ENCODE measurements at places on chromosomes 2 and 18.

DNA sequence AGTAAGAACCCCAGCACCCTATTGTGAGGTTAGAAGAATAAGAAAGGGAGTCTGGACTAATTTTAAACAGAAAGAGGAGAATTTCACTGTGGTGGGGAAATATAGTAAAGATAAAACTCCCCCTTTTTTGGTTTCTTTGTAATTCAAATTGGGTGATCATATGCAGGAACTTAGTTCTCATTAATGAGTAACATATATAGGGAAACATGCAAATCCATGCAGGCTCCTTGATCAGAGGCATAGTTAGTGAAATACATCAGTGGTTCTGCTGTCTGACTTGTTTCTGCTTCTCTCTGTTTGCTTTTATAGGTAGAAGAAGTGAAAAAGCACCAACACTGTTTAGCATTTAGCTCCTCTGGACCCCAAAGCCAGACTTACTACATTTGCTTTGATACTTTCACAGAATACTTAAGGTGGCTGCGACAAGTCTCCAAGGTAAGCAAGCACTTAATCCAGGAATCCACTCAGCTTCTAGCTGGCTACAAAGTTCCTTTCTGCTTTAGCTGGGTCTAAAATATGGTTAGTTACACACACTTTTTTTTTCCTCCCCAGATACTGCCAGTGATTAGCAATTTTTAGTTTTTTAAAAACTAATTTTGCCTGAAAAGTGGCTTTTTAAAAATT, 123.2 kb downstream of the PHLPP1 start:
- no peak for DNase-seq

- DNase-seq = no peak
These were observed 22.9 kb downstream of the ITGAV start for GRCh38 chr2:186612555-186613440.

DNA sequence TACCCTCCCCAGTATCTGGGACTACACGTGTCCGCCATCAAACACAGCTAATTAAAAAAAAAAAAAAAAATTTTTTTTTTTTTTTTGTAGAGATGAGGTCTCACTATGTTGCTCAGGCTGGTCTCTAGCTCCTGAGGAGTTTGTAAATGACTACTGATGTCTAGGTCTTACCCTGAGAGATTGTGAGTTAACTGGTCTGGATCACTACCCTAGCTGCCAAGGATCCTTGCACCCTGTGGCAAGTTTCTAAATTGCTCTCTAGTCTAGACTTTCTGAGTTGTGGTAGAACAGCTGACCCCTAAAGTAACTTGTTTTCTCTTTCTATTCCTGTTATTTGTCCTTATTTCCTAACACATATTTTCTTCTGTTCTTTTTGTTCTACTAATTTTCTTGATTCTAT, 44.5 kb downstream of the ABHD3 start:
- no peak for DNase-seq

DNA sequence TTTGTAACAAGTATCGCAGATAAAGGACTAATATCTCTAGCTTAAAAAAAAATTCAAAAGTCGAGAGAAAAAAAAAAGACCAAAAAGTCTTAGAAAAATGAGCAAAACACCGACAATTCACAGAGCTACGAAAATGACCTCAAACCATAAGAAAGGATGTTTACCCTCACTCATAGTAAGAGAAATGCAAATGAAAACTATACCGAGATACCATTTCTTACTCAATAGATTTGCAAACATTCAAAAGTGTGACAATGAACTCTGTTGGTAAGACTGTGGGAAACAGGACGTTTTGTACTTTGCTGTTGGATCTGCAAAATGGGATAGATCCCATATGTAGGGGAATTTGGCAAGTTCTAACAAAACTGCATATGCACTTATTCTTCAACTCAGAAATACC, 39.9 kb upstream of the LDAH start:
- DNase-seq = no peak

- no peak for DNase-seq
These were observed 2.4 kb downstream of the MYL12B start for GRCh38 chr18:3264362-3264761.

GRCh38 chr2:133774654-133775015, 206.4 kb upstream of the NCKAP5 start:
- no peak for DNase-seq

DNA sequence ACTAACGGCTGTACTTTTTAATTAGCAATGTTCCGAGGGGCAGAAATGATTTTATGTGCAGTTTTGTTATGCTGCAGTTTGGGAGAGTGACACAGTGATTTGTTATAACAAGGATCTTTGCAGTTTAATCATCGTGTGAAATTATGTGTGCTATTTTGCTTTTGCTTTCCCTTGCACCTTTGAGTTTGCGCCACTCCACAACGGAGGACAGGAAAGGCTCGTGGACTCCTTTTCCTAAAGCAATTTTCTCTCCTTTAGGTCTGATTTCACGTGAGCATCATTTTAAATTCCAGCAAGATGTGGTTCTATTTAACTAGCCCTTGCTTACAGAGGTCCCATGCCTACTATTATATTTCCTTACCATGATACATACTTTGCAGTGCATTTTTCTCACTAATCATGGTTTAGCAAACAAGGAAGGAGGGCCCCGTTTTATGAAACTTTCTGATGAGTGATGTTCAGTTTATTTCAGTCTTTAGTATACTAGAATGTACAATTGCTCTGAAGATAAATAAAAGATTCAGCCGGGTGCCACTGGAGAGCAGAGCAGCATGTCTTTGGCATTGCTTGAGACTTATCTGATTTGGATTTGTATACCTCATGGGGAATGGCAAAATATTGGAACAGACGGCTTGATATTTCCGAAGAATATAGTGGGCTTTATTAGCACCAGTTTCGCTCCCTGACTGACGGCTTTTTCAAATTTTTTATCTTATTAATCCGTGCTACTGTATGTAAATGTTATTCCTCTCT, 528.2 kb upstream of the FANCL start:
- DNase-seq = no peak

DNA sequence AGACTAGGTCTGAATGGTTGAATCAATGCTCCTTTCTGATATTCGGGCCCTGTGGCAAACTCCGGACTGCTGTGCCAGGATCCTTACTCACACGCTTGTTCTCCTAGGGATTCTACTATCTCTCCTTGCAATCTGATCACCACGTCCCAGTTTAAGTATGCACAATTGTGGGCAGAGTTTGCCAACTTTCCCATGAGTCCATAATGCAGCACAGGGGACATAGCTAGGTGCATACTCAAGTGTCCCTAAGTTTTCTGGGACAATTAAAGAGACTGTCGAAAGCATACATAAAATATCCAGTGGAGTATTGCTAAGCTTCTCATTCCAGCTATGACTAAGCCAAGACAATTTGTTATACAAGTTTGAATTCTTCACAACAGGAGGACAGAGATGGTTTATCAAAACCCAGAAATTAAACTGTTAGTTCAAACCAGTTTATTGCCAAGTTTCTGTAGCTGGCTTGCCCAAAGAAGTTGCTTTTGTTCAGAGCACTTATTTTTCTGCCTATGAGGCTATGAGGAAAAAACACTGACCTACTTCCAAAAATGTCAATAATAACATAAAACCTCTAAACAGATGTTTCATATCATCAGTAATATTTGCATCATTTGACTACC, 136.1 kb downstream of the EXOC6B start:
- DNase-seq = no peak

DNA sequence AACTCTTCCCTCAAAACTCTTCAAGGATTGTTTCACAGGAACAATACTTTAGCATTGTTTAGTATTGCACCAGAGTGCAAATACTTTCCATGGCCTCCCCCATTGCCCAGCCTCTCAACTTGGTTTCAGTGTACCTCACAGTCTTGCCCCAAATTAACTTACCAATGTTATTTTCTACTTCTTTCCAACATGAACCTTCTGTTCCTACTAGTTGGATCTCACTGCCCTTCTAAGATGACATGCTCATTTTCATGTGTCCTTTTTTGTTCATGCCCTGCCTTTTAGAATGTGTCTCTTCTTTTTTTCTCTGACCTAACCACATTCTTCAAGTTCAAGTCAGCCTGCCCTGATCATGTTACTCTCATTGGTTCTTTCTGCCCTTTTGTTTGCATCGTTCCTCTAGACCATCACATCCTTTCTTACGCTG, 4.1 kb downstream of the SPATS2L start:
- no peak for DNase-seq

DNA sequence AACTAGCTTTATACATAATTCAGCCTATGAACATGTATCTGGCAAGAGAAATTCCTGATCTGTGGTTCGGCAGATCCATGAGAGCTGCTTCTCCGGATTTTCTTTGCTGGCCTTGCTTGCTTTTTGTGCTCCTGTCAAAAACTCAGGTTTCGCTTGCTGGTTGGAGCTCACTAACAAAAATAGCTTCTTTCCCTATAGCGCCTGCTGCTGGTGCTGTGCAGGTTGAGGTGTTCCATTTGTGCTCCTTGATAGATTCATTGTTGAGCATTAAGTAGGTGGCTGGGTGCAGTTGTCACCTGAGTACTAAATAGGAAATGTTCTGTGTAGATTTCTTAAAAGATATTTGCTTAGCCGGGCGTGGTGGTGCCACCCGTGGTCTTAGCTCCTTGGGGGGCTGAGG, 148.1 kb downstream of the PRPF40A start:
- DNase-seq = no peak

- no peak for DNase-seq
These were observed 900 bp downstream of the SLC40A1 start for GRCh38 chr2:189579585-189580186.

DNA sequence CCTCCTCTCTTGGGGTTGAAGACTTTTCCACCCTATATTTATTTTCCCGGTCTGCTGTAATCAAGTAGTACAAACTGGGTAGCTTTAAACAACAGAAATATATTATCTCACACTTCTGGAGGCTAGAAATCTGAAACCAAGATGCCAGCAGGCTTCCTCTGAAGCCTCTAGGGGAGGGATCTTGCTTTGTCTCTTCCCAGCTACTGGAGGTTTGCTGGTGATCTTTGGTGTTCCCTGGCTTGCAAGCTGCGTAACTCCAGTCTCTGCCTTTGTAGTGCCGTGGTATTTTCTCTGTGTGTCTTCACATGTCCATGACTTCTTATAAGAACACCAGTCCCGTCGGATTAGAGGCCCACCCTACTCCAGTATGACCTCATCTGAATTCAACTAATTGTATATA, 44.4 kb downstream of the MYO3B start:
- DNase-seq = no peak

DNA sequence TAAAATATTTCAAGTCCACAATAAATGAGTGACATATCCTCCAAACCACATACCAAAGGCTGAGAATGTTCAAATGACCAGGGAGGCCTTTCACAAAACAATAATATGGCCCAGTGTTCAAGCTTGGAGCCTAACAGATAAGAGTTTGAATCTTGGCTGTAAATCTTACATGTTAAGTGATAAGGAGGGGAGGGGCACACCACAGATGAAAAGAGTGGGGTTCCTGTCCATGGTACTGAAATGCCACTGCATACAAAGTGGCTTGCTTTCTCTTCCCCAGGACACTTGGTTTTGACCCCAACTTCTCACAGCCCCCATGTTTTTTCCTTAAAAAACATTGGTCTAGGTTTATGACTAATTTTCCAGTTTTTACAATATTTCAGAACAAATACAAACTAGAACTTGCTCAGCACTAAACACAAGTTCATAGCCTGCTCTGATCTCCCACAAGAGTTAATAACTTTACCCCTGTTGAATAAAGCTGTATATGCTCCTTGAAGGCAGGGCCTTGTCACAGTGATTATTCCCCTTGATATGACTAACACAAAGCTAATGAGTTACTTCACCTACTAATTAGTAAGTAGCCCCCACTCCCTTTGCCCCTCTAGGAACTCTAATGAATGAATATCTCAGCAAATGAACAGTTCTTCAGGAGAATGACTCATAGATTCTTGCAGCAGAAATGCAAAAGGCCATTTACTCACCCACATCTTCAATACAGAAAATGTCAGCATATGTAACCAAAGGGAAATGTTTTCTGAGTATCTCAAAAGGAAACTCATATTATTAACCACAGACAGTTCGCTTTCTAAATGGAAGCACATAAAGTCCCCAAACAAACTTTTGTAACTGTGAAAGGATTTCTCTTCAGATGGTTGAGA, 142.2 kb downstream of the SATB2 start:
- DNase-seq = no peak

All from upper lobe of left lung (tissue), 6 donors.